Spinal cord (tissue), 10 donors: ENCODE measurements at places on chromosomes 4 and X.

- no peaks in the 10 kb centered on the region for H3K27me3 ChIP-seq
- H3K27ac ChIP-seq, result peak overlapping the region; percentile 59
- H3K4me1 ChIP-seq, result no peaks in the 10 kb centered on the region
- no peak overlapping the region for H3K4me3 ChIP-seq
Observed at GRCh38 chr4:137663251-137664045, 131.2 kb upstream of the PCDH18 start.

- no peak overlapping the region for H3K4me3 ChIP-seq
- H3K27me3 ChIP-seq, result no peaks in the 10 kb centered on the region
- H3K4me1 ChIP-seq, result no peaks in the 10 kb centered on the region
Observed at GRCh38 chr4:41327770-41328169, 71.0 kb downstream of the UCHL1 start.

GRCh38 chrX:91039777-91040176, 394.9 kb upstream of the PABPC5 start:
- no peak overlapping the region for H3K4me3 ChIP-seq
- no peaks in the 10 kb centered on the region for H3K36me3 ChIP-seq
- no peak overlapping the region for H3K27ac ChIP-seq
- H3K27me3 ChIP-seq, result no peaks in the 10 kb centered on the region

GRCh38 chrX:9530848-9531274, 66.0 kb downstream of the TBL1X start:
- peak; percentile 45 for DNase-seq
- H3K4me3 ChIP-seq, result no peak overlapping the region
- H3K27ac ChIP-seq, result no peak overlapping the region
- no peaks in the 10 kb centered on the region for H3K36me3 ChIP-seq

DNA sequence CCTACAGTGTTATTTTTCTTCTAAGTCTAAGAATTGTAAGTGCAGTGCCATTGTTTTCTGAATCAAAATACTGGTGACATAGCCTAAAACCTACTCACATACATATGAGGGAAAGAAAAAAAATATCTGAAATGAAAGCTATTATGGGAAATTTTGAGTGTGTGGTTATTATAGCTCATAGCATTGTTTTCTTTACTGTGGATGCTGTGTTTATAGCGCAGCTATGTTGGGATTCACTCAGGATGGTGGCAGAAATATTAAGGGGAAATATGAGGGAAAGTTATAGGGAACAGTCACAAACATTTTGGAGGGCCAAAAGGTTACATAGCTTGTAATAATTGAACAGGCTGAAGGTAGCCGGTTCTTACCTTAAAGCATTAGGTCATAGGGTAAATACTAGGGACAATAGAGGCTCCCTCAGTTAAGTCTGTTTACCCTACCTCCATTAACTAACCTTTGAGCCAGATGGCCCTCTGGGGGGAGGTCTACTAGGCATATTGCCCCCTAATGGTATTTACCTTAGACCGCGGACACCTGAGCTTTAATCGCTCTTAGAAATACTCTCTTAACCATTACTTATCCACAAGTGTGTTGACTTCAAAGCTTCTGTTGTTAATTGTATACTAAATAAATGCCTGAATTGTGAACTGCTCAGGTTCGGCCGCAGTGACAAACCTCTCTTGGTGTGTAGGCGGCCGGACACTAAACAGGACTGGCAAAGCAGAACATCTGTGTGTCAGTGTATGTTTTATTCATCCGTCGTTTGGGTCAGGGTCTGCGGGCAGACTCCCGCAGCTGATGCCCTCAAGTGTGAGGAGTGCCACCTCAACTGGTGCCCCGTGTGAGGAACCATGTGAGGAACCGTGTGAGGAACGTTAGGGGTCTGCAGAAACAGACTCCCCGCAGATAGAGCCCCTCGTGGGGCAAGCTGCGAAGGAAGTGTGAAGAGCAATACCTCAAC, 21.3 kb upstream of the SULT1B1 start:
- no peak for DNase-seq
- no peaks in the 10 kb centered on the region for H3K27me3 ChIP-seq
- H3K27ac ChIP-seq, result no peak overlapping the region
- H3K4me3 ChIP-seq, result no peak overlapping the region
- no peaks in the 10 kb centered on the region for H3K4me1 ChIP-seq

DNA sequence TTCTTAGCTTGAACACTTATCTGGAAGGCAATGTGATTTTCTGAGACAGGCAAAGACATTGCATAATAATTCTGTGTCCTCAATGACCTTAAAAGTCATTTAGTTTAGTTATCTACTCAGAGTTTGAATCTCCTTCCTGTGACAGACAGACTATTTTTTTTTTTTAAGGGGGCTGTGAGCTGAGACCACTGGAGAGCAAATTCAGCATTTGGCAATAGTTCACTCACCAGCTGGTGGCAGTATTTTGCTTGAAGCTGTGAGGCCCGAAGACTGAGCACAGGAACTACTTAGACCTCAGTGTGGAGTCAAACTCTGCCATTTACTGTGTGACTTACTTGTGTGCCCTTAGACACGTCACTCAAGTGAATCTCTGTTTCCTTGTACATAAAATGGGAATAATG, 22.9 kb upstream of the CPE start:
- H3K4me3 ChIP-seq, result no peak overlapping the region
- DNase-seq, result no peak
- no peaks in the 10 kb centered on the region for H3K27me3 ChIP-seq
- H3K36me3 ChIP-seq, result no peaks in the 10 kb centered on the region
- H3K27ac ChIP-seq, result no peak overlapping the region

GRCh38 chr4:137519406-137519805, 12.9 kb downstream of the PCDH18 start:
- H3K4me1 ChIP-seq, result no peaks in the 10 kb centered on the region
- peaks cover 4% of the 10 kb centered on the region for H3K36me3 ChIP-seq
- no peak for DNase-seq
- no peaks in the 10 kb centered on the region for H3K27me3 ChIP-seq
- H3K27ac ChIP-seq, result no peak overlapping the region

GRCh38 chrX:13179100-13179499, 134.7 kb upstream of the FAM9C start:
- H3K4me3 ChIP-seq, result no peak overlapping the region
- no peak for DNase-seq
- H3K27ac ChIP-seq, result no peak overlapping the region
- no peaks in the 10 kb centered on the region for H3K4me1 ChIP-seq
- no peaks in the 10 kb centered on the region for H3K27me3 ChIP-seq
- H3K36me3 ChIP-seq, result no peaks in the 10 kb centered on the region

GRCh38 chrX:80285131-80285773, 135.0 kb upstream of the TENT5D start:
- H3K4me3 ChIP-seq, result no peak overlapping the region
- H3K27me3 ChIP-seq, result no peaks in the 10 kb centered on the region
- no peaks in the 10 kb centered on the region for H3K4me1 ChIP-seq
- DNase-seq, result peak; percentile 7

- H3K27ac ChIP-seq, result no peak overlapping the region
- H3K27me3 ChIP-seq, result no peaks in the 10 kb centered on the region
- no peaks in the 10 kb centered on the region for H3K36me3 ChIP-seq
- no peak for DNase-seq
Observed at GRCh38 chr4:53717064-53717549, 125.8 kb upstream of the LNX1 start.

- DNase-seq, result no peak
- H3K27ac ChIP-seq, result no peak overlapping the region
- no peaks in the 10 kb centered on the region for H3K36me3 ChIP-seq
- H3K4me3 ChIP-seq, result no peak overlapping the region
- H3K27me3 ChIP-seq, result no peaks in the 10 kb centered on the region
Observed at GRCh38 chr4:23320931-23321587, 568.8 kb downstream of the PPARGC1A start.

GRCh38 chr4:76747563-76747962, 150.4 kb downstream of the SOWAHB start:
- no peaks in the 10 kb centered on the region for H3K4me1 ChIP-seq
- H3K27ac ChIP-seq, result no peak overlapping the region
- no peak for DNase-seq
- no peak overlapping the region for H3K4me3 ChIP-seq

DNA sequence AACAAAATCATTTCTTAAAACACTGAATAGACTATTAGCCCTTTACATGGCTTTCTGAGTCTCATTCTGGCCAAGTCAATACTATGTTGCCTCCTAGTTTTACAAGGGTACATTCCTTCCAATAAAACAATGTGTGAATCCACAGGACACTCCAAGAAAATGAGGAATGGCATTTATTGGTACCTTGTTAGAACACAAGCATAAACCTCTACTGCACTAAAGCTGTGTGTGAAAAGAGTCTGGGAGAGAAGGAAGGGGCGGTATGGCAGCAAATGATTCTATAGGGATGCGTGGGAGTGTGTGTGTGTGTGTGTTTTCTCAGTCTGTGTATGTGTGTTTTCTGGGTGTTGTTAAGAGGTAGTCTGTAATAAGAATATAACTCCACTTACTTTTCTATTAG, 48.9 kb downstream of the CXCL1 start:
- no peaks in the 10 kb centered on the region for H3K27me3 ChIP-seq
- H3K4me1 ChIP-seq, result no peaks in the 10 kb centered on the region
- H3K4me3 ChIP-seq, result no peak overlapping the region

GRCh38 chrX:151393514-151393913, 3.5 kb upstream of the VMA21 start:
- H3K27me3 ChIP-seq, result no peaks in the 10 kb centered on the region
- no peak overlapping the region for H3K4me3 ChIP-seq
- peaks cover 5% of the 10 kb centered on the region for H3K4me1 ChIP-seq
- no peaks in the 10 kb centered on the region for H3K36me3 ChIP-seq

DNA sequence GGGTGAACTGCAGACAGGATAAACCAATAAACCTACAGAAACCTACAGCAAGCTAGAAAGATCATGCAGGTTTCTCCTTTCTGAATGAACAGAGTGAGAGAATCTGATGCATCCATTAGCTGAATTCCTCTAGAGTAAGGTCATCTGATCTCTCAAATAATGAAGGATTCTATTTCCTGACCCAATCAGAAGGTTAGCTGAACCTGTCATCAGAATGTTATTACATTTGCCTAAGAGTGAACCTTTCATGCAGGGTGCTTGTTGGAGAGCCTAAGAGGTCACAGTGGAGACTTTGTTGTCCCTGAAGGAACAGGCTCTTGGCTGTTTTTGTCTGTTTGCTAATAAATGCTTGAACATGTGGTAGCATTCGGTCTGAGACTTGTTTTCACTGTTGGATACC, 24.0 kb downstream of the MEPE start:
- H3K36me3 ChIP-seq, result no peaks in the 10 kb centered on the region
- no peak overlapping the region for H3K27ac ChIP-seq
- no peaks in the 10 kb centered on the region for H3K4me1 ChIP-seq
- DNase-seq, result no peak

DNA sequence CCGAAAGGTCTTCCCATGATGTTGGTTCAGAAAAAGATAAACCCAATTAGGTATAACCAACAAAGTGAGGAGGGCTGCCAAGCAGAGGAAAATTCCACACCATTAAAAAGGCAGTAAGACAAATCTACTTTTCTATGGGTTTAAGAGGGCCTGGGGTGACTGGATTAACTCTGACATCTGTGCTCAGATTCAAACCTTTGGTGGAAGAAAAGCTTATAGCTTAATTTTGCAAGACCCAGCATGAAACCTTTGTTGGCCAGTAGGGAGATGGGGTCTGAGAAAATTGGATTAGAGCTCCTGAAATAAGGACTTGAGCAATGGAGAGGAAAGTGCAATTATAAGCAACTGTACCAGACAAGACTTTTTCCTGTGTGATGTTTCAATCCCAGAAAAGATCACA, 104.2 kb downstream of the KDR start:
- no peaks in the 10 kb centered on the region for H3K27me3 ChIP-seq
- no peak overlapping the region for H3K4me3 ChIP-seq
- no peak for DNase-seq
- H3K36me3 ChIP-seq, result no peaks in the 10 kb centered on the region
- H3K4me1 ChIP-seq, result no peaks in the 10 kb centered on the region

GRCh38 chrX:9062641-9063040, 28.7 kb upstream of the FAM9B start:
- no peak overlapping the region for H3K27ac ChIP-seq
- H3K36me3 ChIP-seq, result no peaks in the 10 kb centered on the region
- no peak for DNase-seq
- no peak overlapping the region for H3K4me3 ChIP-seq
- no peaks in the 10 kb centered on the region for H3K4me1 ChIP-seq
- H3K27me3 ChIP-seq, result peaks cover 3% of the 10 kb centered on the region
